ENCODE measurements at places on chromosomes 3 and 15.

DNA sequence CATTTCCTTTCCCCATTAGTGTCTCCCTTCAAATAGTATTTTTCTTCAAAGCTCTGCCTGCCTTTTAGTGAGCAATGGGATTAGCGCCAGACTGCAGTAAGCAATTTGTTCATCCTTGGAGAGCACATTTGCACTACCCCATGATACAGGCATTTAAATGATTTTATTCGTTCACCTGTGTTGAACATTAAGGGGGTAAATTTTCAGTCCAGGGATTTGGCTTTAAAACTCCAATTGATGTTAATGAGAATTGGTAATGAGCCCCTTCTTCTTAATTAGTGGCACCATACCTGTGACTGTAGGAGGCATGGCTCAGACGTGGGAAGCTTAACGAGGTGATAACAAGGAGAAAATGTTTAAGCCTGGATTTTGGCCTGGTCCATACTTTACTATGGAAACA, 161.4 kb upstream of the NANOGP8 start:
- no peak for DNase-seq

DNA sequence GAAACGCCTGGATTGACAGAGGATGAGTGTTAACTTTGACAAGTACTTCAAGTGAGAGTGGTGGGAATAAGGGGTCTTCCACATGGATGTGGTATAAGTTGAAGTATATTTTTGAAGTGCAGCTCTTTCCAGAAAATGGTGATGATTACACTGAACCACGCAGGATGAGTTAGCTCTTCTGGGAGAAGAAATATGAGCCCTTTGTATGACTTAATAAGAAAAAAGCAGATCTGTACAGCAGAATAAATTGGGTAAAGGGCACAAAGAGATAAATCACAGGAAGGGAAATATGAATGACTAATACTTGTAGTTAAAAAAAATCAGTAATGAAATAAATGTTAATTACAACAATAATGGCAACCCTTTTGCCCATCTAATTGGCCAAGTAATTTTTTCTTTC, 1.3 kb downstream of the CCR3 start:
- no peak for DNase-seq

- no peak for DNase-seq
Observed at GRCh38 chr15:50718700-50719125, 32.1 kb upstream of the TRPM7 start.

DNA sequence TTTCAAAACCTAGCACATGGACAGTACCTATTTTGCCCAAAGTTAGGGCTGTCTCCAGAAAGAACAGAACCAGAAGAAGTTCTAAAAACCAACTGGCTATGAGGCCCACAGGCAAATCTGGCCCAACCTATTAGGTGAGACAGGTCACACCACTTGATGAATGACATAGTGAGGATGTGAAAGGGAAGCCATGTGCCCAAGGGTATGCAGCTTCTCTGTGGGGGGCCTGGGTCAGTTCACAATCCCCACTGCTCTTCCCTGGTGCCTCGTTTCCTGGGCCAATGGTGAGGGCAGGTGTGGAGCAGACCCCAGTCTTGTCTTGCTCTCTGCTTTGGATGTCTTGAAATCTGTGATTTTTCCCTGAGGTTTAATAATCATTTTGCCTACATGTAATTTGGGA, 8.9 kb downstream of the INSYN1 start:
- DNase-seq = no peak

- DNase-seq = no peak
Observed at GRCh38 chr3:32946973-32947788, 4.3 kb upstream of the CCR4 start.

DNA sequence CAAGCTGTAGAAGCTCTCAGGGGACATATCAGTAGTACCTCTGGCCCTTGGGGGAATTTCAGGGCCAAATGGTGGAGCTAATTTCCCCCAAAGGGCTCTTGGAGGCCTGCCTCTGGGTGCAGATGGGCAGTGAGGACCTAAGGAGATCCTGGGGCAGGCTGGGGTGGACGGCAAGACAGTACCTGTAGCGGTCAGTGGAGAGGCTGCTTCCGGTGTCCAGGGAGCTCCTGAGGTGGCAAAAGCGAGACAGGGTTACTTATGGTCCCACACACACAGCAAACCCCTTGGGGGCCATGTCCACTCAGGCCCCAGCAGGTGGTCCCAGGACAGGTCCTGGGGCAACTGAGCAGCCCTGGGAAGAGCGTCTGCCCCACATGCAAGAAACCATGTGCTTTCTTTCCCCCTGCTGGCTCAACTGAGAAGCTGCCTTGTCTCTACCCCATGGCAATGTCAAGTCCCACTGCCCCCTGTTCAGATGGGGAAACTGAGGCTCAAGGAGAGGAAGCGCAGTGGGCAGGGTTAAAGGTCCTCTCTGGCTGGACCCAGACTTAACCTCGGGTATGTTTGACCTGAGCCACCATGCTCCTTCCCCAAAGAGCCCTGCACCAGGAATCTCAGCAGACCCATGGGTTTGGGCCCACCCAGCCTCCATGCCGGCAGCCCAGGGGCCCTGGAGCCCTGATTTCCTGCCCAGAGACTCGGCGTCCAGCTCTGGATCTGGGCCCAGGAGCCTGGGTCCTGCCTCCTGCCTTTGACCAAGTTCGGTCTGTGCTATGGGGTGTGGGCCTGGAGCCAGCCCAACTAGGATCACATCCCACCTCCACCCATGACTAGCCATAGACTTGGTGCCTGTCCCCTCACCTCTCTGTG, 25.7 kb downstream of the IQSEC1 start:
- DNase-seq = no peak

- no peak for DNase-seq
Observed at GRCh38 chr3:16904423-16905417, 20.0 kb downstream of the PLCL2 start.

DNA sequence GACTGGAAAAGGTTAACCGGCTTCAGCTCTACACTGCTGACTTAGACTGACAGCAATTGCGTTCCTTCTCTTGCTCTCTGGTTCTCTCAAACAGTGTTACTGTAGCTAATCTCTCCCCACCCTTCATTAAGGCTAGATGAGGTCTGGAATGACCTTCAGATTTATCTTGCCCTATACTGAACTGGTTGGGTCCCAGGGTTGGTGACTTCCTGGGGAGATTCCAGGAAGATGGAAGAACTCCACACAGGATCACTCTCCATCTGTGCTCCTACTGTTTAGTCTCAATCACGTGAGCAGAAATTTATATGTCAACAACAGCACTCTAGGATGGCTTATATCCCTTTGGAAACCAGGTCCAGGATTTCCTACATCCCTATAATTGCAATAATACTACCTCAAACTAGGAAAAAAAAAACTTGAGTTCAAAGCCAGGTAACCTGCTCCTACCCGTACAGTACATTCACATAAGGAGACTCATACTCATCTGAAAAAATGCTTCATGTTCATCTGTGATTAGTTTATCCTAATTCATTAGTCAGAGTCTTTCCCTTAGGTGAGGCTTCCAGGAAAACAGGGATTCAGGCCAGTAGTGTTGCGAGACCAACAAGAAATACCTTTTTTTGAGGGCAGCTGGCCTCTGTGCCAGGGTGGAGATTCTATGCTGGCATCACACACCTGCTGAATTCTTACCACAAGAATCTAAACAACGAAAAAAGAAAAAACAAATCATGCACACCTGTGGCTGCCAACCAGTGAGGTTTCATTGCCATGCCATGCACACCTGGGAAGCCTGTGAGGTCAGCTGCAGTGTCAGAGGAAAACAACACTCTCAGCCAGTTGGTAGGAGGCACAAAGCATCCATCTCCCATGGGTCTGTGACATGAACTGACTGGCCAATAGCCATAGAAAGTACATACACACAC, 297.3 kb downstream of the MECOM start:
- no peak for DNase-seq

DNA sequence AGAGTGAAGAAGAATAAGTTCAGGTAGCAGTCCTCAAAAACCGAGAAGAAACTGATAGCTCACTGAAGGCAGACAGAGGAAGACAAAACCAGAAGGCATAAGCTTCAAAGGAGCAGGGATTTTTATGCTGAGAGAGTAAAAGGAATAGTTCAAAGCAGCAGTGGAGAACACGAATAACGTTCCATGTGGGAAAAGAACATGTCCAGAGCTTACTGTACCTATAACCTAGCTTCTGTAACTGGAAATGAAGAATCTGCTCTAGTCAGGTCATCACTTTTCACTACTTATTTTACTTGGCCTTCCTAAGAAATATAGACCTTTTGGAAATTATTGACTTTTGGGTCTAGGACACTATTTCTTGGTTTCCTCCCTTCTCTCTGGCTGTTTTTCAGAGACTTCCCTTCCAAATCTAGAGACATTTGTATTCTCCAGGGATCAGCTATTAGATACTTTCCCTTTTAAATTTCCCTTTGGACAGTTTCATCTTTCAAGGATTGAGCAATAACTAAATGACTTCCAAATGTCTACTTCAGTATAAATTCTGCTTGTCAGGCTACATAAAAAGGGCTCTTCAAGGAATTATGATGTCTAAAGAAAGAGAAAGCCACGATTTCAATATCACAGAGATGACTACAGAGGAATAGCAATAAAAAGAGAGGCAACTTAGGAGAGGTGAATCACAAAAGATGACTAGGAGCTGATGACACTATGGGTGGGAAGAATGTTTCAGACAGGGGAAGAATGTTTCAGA, 46.7 kb downstream of the UBE3A start:
- DNase-seq = peak; percentile 24

DNA sequence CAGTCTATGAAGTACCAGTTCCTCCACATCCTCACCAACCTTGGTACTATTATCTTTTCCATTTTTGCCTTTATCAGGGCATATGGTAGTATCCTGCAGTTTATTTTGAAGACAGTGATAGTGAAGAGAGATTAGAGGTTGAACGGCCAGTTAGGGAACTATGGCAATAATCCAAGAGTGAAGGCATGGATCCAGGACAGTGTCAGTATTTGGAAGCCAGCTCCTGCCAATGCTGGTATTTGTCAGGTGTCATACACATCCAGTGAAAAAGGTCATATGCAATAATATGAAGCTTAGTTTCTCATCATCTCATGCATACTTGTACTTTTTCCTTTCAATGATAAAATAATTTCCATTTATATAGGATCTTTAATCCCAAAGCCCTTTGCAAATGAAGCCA, 56.8 kb upstream of the KCNMB2 start:
- DNase-seq = no peak

GRCh38 chr3:47512416-47513124, 942 bp downstream of the ELP6 start:
- DNase-seq = no peak

DNA sequence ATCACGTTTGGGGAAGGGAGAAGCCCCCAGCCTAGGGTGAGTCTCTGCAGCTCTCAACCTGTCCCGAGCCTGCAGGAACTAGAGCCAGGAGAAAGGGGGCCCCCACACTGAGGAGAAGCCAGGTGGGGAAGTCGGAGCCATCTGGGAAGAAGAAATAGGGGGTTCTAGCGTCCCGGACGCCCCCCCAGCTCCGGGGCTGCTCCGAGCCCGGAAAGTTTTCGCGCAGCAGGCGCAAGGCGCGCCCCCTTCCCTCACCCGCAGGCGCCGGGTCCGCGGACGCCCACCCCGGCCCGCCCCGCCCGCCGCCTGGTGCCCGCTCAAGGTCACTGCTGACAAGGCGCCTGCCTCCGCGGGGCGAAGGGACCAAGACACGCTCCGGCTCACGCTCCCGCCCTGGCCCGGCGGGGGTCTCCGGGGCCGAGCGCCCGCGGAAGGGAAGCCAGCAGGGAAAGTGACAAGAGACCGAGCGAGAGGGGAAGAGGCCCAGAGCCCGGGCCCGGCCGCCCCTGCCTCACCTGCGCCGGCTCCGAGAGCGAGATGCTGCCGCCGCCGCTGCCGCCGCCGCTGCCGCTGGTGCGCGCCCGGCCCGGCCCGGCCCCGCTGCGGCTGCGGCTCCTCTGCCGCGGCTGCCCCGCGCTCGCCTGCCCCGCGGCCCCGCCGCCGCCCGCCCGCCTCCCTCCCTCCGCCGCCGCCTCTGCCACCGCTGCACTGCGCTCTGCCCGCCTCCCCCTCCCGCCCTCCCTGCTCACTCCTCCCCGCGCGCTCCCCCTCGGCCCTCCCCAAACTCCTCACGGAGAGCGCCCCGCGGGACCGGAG, 108.4 kb upstream of the SLC6A11 start:
- DNase-seq = no peak

DNA sequence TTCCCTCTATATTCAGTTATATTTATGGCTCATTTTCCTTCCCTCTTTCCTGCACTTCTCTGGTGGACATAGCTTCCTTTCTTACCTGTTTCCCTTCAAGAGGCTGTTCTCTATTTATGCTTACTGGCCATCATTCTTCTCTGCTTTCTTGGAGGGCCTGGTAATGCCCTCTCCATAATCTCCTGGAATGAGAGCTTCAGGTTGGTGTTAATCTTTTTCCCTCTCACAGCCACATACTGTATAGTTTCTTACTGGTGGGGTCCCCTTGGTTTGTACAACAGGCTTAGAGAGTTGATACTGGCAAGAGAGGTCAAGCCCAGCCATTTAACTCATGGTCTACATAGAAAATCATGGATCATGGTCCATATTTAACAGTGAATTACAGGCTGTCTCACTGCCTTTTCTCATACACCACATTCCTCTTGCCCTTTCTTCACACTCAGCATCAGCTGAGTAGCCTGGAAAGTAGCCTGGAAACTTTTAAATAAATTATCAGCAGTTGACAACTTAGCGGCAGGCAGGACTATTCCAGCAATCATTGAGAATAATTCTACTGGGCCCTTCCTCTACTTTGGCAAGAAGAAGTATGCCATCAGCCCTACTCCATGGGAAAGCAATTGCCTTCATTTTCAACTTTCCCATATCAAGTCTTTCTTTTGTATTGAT, 38.0 kb upstream of the DPH6 start:
- no peak for DNase-seq

GRCh38 chr3:183099838-183100204, 525 bp upstream of the MCCC1 start:
- DNase-seq = no peak

DNA sequence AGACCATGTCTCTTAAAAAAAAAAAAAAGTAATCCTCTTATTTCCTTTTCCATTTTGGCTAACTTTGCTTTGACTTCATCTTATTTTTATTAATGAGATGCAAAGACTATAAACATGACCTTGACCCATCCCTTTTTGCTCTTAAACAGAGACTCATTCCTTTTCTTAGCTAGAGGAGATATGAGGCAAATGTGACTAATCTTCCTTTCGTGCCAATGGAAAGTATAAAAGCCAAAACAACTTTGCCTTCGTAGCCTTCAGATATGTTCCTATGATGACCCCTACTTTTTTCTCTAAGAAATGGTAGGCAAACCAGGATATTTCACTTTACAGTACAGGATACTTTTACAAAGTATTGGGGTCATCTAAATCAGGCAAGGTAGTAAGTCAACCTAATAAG, 36.9 kb upstream of the GOLGB1 start:
- peak; percentile 20 for DNase-seq
